ENCODE measurements at places on chromosomes 2 and 18.

DNA sequence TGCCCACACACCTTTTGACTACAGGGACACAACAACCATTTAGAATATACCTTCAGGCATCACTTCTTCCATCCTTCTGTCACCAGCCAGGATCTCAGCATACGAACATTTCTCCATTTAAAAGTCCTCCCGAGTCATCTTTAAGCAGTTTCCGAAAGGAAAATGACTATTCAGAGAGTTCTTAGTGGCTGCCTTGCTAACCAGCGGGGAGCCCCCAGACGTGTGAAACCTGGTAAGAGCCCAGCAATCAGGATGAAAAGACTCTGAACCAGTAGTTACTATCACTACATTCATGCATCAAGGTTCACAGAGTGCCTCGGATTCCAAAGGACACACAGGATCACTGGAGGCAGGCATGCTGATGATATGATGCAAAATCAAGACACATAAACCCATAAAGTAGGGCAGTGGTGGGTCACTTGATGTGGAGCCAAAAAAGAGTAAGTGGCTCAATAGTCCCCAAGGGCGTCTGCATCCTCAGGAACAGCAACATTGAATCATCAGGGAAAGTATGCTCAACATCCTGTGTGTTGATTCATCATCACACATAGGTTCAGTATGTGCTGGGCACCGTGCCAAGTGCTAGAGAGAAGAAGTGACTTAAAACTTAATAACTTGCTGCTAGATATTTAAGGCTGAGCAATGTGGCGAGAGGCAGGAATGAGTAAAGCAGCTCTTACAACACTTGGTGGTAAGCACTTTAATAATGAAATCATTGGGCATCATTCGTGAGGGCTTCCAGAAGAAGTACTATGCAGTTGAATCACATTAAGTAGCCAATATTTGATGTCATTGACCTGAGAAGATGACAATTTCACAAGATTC, 4.4 kb downstream of the CCL20 start:
- DNase-seq: peak; percentile 50

GRCh38 chr2:10750610-10751009, 29.2 kb downstream of the ATP6V1C2 start:
- no peak for DNase-seq

GRCh38 chr2:169254774-169255173, 107.6 kb downstream of the LRP2 start:
- no peak for DNase-seq

DNA sequence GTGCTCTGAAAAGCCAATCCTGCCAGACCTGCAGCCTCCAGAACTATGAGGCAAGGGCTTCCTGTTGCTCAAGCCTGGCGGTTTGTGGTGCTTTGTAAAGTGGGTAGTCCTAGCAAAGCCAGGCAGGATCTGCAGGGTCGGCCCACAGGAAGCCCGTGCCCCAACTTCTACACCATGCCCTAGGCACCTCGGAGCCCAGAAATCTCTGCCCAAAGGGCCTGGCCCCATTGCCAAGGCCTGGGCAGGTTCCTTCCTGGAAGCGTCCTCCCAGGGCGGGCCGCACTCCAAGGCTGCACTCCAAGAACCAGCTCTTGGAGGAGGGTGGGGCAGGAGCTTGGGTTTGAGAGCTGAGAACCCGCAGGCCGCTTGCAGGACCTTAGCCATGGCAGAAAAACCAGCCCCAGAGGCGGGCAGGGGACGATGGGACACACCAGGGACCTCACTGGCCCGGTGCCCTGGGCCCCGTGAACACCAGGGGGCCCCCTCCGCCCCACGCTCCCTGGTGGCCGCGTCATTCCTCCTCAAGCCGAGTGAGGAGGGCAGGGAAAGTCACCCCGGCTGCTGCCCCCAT, 37.2 kb upstream of the ID2 start:
- no peak for DNase-seq

DNA sequence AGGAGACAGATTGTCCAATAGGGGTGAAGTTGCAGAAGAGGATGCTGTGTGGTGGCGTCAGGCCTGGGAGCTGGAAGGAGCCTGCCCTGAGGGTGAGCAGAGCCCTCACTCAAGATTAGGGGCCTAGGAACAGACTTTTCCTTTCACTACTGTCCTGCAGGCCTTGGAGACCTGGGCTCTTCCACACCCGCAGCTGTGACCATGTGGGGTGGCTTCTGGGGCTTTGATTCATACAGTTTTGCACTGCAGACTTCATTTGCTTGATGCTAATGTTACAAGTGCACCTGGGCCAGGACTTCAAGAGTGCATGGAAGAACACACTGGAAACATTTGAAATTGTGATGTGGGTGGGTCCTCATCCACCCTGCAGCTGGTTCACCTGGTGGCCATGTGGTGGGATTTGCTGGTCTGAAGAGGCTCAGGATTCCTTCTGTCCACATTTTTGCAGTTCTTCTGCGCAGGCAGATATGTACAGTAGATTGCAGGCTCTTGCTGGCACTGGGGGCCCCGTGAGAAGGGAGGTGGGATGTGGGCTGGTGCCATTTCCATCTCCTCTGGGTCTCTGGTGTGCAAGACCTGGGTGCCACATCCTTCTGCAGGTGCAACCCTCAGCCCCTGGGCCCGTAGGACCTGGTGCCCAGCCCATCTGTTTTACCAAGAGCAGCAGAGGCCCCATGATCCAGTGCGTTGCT, 9.9 kb downstream of the GLI2 start:
- DNase-seq: no peak

- no peak for DNase-seq
Observed at GRCh38 chr2:144912206-144912605, 392.3 kb upstream of the ZEB2 start.

GRCh38 chr2:171762879-171763573, 75.8 kb downstream of the DYNC1I2 start:
- no peak for DNase-seq

DNA sequence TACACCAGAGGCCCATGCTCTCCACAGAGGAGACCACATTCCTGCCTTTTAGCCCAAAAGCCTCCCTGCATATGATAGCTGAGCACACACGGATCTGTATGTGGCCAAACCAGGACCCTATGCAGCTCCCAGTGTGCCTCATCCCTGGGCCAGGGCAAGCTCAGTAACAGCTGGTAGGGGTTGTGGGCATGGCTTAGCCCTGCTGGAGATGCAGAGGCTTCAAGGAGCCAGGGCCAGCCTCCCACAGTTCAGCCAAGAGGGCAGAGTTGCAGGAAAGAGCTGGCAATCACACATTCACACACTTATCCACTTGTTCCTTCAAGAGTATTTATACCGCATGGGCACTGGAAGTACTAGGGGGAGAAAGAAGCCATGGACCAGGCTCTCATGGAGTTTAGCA, 1.6 kb upstream of the LIMS2 start:
- DNase-seq: no peak

DNA sequence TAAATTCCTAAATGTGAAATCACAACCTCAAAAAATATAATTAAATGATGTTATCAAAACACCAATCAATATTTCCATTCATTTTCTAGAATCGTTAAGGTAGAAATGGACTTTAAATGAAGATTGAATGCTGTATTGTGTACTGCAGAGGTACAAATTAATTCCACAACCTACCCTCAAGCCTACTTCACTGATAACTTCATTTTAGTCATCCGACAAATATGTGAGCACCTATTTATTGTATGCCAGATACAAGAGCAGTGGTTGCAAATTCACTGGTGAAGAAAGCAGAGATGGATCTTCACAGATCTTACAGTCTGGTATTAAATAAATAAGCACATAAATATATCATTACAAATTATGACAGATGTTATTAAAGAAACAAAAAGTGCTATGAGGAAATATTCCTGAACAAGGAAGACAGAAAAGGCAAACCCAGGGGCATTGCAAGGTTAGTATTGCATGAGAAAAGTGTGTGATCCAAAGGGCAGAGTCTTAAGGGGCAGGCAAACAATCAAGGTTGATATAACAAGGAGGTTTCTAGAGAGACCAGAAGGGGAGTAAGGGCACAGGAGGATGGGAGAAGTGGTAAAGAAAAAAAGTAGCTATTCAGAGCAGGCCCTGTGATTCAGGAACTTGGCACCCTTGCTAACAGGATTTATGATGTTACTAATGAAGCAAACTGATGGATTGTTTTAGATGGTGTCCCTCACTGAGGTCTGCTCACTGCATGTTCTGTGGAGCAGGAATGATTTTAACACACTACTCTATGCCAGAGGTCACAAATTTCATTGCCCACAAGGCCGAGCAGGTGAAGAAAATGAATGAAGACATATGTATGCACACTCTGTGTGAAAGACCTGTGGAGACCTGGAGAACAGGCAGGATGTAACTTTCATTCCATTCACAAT, 128.0 kb upstream of the CCDC150 start:
- DNase-seq: no peak

DNA sequence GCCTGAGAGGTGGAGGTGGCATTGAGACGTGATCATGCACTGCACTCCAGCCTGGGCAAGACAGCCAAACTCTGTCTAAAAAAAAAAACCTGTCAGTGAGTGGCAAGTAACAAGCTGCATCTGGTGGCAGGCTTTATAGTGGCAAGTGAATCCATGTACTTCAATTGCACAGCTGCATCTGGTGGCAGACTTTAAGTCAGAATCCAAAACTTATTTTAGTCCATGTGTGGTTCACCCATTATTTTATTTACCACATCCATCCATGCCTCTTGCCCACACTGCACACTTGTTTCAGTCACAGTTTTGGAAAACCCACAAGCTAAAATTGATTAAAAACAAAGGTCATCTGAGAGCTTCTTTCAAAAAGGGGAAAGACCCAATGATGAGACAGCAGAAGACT, 1636.4 kb upstream of the NXPH2 start:
- DNase-seq: no peak

GRCh38 chr2:10475811-10476660, 27.9 kb upstream of the ODC1 start:
- DNase-seq: no peak

DNA sequence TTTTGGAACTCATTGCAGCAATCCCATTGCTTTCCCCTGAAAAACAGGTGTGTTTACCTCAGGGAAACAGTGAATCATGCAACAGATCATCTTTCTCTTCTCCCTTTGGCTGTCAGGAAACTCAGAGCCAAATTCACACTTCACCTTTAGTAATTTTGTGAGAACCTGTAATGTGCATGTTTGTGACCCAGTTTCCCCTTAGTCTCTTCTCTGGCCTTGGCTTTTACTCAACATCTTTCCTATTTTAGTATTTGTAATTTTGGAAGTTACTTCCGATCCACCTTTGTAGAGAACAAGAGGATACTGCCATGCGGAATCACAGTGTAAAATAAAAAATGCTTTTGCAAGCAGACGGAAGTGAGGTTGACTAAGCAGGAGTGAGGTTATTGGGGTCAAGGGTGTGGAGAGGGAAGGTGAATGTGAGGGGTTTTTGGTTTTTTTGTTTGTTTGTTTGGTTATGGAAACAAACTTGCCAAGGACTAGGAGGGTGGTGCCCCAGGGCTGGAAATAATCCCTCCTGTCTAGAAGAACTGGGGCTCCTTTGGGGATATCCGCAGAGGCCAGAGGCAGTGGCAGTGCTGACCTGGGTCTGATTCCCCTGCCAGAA, 14.0 kb downstream of the ASPRV1 start:
- DNase-seq: no peak

Measured in NT2/D1 (cell line).